AG04449 (cell line): ENCODE measurements at places on chromosomes 11 and 22.

GRCh38 chr11:107598225-107599139, 7.5 kb downstream of the ELMOD1 start:
- DNase-seq: no peak

GRCh38 chr11:73055655-73056354, 86.3 kb downstream of the FCHSD2 start:
- DNase-seq: no peak

DNA sequence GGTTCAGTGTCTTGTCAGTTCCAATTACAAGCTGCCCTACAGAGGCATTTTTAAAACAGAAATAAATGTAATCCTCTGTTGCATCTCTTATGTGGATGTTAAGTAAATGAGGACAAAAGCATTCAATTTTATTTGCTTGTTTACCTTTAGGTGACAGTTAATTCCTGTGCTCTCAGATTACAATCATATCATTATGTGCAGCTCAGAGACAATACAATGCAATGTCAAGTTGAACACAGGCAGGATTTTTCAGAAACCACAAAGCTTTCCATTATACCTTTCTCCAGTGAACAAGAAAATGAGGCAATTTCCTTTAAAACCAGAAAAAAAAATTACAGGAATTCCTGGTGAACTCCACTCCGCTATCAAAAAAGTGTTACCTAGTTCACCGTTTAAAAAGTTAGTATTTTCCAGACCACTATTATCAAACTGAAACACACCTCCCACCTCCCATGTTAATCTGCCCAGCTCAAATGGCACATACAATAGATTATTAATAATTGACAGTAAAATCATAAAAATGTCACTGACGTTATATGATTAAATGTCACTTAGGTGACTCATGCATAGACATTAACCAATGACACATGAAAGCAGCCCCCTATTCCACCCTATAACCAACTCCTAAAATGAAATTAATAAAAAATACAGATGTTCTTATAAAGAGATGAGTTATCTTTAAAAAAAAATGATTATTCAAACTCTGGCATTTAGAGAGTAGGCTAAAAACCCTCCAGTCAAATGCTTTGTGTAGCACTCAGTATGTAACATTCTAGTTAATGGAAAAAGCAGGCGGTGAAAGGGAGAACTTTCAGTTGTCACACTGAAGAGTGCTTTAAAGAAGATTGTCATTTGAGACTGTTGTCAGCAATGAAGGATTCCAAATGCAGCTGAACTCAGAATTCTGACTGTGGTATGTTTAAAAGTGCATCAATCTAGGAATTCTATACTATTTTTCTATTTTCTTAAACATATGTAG, 98.6 kb downstream of the MUC15 start:
- no peak for DNase-seq

- no peak for DNase-seq
Measured at GRCh38 chr11:14148653-14149273, 186.2 kb downstream of the SPON1 start.

- DNase-seq: peak; percentile 61
Measured at GRCh38 chr11:93905384-93905783, 55.0 kb upstream of the VSTM5 start.

- DNase-seq: no peak
Measured at GRCh38 chr22:37416827-37417226, 10.5 kb downstream of the ELFN2 start.

- no peak for DNase-seq
Measured at GRCh38 chr11:32562839-32563599, 20.6 kb upstream of the EIF3M start.

DNA sequence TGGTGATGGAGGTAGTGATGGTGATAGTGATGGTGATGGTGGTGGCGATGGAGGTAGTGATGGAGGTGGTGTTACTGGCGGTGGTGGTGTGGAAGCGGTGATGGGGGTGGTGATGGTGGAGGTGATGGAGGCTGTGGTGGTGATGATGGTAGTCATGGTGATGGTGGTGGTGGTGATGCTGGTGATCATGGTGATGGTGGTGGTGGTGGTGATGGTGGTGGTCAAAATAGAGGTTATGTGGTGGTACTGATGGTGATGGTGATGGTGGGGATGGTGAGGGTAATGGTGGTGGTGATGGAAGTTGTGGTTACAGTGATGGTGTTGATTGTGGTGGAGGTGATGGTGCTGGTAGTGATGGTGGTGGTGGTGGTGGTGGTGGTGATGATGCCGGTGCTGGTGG, 199.2 kb downstream of the IGLL1 start:
- DNase-seq: no peak

- DNase-seq: no peak
Measured at GRCh38 chr11:113725407-113725806, 19.3 kb upstream of the TMPRSS5 start.

- no peak for DNase-seq
Measured at GRCh38 chr22:24370401-24370800, 57.0 kb upstream of the ADORA2A start.

- DNase-seq: peak; percentile 23
Measured at GRCh38 chr11:13595166-13595565, 73.3 kb upstream of the FAR1 start.

- no peak for DNase-seq
Measured at GRCh38 chr11:61760946-61761345, 8.5 kb downstream of the MYRF start.

DNA sequence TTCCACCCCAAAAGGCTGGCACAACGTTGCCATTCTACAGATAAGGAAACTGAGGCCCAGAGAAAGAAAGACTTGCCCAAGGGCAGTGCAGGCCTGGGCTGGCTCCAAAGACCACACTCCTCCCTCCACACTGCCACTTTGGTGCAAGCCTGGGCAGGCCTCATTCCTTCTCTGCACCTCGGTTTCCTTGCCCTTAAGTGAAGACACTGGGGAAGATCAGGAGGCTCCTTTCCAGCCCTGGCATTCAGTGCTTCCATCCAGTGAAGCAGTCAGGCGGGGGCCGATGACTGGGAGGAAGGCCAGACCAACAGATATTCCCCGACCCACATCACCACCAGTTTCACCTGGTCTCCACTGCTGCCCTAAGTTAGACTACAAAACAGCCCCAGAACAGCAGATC, 18.3 kb upstream of the TCF20 start:
- no peak for DNase-seq

DNA sequence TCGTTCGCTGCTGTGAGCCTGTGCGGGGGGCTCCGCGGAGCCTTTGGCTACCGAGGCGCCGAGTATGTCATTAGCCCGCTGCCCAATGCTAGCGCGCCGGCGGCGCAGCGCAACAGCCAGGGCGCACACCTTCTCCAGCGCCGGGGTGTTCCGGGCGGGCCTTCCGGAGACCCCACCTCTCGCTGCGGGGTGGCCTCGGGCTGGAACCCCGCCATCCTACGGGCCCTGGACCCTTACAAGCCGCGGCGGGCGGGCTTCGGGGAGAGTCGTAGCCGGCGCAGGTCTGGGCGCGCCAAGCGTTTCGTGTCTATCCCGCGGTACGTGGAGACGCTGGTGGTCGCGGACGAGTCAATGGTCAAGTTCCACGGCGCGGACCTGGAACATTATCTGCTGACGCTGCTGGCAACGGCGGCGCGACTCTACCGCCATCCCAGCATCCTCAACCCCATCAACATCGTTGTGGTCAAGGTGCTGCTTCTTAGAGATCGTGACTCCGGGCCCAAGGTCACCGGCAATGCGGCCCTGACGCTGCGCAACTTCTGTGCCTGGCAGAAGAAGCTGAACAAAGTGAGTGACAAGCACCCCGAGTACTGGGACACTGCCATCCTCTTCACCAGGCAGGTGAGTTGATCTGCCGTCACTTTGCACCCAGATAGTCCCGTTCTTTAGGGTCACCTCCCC, 1.0 kb downstream of the ADAMTS15 start:
- no peak for DNase-seq

GRCh38 chr11:3684129-3684818, 13.1 kb upstream of the CHRNA10 start:
- DNase-seq: no peak

- no peak for DNase-seq
Measured at GRCh38 chr22:35637254-35637653, 11.0 kb upstream of the APOL6 start.

- no peak for DNase-seq
Measured at GRCh38 chr11:1707751-1708150, 10.8 kb downstream of the KRTAP5-6 start.

GRCh38 chr22:25172153-25172552, 27.5 kb upstream of the CRYBB3 start:
- no peak for DNase-seq

DNA sequence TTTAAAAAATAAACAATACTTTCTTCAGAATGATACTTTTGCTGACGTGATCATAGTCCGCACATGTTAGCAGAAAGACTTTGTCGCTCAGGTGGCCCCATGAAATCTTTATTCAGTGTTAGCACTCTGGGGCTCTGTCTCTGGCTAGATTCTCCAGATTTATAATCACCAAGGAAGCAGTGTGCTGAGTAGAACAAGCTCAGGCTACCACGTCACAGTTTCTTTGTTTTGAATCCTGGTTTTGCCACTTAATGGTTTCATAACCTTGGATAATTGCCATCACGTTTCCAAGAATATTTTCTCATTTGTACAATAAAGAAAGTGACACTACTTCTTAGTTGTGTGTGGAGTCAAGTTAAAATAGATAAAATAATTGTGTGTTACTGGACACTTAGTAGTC, 3.9 kb upstream of the MUC15 start:
- no peak for DNase-seq

GRCh38 chr11:71221201-71221600, 31.2 kb downstream of the SHANK2 start:
- no peak for DNase-seq

GRCh38 chr11:132685174-132685611, 847.1 kb downstream of the OPCML start:
- peak; percentile 44 for DNase-seq

GRCh38 chr11:87300640-87301380, 263.1 kb downstream of the TMEM135 start:
- DNase-seq: no peak

DNA sequence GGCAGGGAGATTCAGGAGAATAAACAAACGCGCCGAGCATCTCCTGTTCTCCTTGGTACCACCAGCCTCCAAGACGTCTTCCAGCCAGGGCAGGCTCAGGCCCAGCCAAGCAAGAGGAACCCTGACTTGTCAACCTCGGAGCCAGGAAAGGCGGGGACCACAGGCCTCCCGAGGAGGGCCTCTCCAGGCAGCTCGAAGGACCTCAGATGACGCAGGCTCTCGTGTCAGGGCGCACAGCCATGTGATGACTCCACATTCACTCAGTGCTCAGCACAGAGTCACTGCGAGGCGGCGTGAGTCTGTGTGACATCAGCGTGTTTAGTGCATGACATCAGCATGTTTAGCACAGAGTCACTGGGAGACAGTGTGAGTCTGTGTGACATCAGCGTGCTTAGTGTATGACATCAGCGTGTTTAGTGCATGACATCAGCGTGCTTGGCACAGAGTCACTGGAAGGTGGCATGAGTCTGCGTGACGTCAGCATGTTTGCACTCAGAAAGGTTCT, 241.4 kb downstream of the BRD1 start:
- no peak for DNase-seq

- DNase-seq: no peak
Measured at GRCh38 chr11:79076526-79077115, 364.2 kb downstream of the TENM4 start.

DNA sequence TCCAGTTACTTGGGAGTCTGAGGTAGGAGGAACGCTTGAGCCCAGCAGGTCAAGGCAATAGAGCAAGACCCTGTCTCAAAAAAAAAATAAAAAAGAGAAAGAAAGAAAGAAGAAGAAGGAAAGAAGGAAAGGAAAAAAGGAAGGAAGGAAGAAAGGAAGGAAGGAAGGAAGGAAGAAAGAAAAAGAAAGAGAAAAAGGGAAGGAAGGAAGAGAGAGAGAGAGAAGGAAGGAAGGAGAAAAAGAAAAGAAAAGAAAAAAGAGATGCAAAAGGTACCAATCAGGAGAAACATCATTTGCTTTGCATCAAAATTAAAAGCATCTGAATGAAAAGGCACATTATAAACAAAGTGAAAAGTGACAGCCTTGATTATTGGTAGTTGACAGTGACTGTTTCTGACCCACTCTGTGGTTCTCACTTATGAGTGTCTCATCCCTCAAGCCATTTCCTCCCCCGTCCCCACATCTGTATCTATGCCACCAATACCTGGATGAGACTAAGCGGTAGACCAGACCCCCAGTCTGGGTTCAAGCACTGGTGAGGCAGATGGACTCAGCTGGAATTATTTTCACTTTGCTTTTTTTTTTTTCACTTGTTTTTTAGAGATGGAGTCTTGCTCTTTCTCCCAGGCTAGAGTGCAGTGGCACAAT, 33.0 kb upstream of the XBP1 start:
- DNase-seq: no peak

DNA sequence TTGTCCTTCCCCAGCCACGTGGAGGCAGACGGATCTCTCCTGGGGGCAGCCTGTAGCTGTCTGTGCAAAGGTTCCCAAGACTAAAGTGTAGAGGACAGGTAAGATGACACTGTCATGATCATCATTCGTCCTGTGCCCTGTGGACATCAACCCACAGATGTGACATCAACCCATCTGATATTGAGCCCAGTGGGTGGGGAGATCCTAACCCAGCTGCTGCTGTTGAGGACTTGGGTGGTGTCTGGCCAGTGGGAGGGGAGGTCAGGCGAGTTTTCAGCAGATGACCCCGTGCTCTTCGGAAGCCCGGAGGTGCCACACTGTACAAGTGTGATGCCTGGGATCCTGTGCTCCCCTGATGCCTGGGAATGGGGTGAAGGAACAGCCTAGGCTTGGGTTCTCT, 1.2 kb upstream of the GAL start:
- no peak for DNase-seq

- no peak for DNase-seq
Measured at GRCh38 chr11:35662649-35663407, at the start of gene TRIM44. Gene TRIM44, plus strand, starts transcription at chr11:35662775. Its CDS starts 337 bp downstream, at chr11:35663112.

DNA sequence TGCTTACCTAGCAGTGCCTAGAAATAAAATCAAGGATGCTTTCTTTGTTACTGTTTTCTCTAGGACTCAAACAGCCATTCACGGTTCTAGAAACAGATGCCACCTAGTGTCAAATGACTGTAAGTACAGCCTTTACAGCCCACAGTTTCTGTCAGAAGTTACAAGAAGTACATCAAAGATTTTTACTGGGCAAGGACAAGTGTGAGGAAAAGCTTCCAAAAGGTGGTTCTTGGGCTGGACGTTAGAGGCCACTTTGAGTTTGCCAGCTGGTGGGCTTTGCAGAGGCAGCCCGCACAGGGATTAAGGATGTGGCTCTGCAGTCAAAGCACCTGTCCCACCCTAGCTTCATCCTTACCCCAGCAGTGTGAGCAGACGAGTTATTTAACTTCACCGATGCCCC, 6.9 kb downstream of the KMT5B start:
- no peak for DNase-seq

- no peak for DNase-seq
Measured at GRCh38 chr11:21564095-21564494, 628.8 kb upstream of the ANO5 start.

DNA sequence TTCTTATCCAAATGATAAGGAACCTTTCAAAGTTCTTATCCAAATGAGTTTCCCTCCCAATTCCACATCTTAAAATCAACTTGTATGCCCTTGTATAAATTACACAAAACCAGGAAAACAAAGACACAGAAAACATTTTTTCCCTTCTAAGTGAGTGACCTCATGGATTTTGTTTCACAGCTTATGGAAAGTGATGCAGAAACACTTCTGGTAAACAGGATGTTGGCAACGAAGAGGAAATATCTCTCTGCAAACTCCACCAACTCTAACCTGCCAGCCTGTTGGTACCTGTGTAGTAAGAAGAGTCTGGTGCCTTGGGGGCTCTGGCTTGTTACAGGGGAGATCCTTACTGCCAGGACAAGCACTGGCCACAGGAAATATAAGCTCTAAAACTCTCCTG, 57.0 kb downstream of the CELSR1 start:
- DNase-seq: no peak
